ENCODE measurements at places on chromosomes 11 and 22. TPM values are rescaled to one million over a fixed set of nuclear protein-coding genes. Genes with fewer than 3 reads are reported as not detected.

TUBA8 gene
- total RNA-seq: 0.91 TPM

OR4A16 gene
- total RNA-seq: not detected

BIRC3 gene
- 0.68 TPM for total RNA-seq

LRP4 gene
- total RNA-seq: 0.28 TPM

- DNase-seq: no peak
Observed at GRCh38 chr11:123211981-123212380, 16.9 kb upstream of the CLMP start.

DNA sequence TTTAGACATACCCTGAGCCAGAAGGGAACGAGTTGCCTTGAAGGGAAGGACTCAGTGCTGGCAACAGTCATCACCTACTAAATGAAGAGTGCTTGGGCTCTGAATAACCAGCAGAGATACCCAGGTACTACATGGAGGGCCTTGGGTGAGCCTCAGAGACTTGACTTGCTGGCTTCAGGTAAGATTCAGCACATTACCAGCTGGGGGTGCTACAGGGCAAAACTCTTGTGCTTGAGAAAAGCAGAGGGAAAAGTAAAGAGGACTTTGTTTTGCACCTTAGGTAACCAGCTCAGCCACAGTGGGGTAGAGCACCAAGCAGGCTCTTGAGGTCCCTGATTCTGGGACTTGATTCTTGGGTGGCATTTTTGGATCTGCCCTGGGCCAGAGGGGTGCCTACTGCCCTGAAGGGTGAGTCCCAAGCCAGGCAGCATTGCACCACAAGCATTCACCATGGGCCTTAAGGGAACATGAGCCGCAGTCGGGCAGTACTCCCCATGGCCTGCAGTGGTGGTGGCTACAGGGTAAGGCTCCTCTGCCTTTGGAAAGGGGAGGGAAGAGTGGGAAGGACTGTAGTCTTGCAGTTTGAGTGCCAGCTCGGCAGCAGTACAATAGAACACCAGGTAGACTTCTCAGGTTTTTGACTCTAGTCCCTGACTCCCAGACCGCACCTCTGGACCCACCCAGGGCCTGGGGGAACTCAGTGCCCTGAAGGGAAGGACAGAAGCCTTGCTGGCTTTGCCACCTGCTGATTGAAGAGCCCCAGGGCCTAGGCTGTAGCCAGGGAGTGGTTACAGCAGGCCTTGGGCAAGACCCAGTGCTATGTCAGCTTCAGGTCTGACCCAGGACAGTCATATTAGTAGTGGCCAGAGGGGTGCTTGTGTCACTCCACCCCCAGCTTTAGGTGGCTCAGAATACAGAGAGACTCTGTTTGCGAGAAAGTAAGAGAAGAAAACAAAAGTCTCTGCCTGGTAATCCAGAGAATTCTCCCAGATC lies 22.7 kb upstream of the PLEKHA7 start:
- no peak for DNase-seq

DNA sequence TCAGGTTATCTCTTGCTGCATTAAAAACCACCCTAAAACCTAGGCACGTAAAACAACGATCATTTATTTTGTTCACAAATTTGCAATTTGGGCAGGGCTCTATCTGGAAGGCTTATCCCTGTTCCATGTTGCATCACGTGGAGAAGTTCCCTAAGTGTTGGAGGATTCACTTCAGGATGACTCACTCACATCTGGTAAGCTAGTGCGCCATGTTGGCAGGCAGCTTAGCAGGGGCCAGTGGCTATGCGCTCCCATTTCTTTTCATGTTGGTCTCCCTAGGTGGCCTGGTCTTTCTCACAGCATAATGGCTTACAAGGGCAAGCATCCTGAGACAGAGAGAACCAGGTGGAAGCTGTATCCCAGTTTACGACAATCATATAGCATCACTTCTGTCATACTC lies 226.8 kb downstream of the BLID start:
- no peak for DNase-seq

DNA sequence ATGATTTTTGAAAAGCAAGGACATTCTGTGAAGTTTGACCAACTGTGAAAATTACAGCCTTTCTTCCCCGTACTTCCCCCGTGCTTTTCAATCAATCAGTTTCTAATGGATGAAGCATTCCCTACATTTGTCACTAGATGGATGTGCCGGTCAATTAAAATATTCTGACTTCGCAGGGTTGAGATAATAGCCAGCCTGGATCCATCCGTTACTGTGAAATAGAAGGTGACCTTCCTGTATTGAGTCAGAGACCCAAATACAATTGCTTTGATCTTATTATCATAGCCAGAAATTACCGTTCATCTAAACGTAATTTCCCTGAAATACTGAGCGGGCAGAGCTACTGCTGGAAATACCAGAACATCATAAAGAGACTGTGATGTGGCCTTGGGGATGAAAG lies 21.1 kb upstream of the PARVB start:
- DNase-seq: no peak

DNA sequence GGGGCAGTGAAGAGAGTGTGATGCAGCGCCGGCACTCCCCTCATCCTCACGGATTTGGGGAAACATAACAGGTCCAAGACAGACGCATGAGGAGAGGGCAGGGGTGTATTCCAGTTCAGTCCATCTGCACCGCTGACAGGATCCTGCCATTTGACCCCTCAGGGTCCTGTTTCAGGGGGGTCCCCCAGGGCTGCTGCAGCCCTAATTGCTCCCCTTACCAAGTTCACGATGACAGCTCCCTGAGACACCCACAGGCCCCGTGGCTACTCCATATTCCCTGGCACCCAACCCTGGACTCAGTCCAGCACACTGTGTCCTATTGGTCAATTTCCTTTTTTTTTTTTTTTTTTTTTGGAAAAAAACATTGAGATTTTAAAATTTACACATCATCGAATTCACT lies 41.5 kb downstream of the SHANK2 start:
- no peak for DNase-seq

DNA sequence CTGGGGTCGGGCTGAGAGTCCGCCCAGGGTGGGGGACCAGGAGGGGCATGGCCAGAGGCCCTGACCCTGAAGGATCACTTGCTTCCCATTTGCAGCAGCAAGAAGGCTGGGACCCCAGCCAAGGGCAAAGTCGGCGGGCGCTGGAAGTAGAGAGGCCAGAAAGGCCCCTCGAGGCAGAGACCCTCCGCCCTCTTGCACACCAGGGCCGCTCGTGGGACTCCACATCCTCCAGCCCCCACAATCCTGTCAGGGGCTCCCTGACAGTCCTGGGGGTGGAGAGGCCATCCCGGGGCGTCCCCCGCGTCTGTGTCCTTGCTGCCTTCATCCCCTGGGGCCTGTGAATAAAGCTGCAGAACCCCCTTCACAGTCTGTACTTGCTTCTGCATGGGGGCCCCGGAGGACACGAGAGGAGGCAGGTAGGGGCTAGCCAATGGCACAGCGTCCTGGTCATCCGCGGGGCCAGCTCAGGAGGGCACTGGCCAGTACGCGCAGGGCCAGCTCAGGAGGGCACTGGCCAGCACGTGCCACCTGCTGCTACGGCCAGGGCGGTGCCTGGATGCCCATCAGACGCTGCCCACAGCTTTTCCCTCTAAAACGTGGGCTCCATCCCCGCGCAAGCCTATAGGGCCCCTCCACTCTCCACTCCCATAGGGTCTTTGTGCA lies 8.7 kb upstream of the MRPL23 start:
- DNase-seq: no peak
